ENCODE measurements at places on chromosomes 7 and 10.

DNA sequence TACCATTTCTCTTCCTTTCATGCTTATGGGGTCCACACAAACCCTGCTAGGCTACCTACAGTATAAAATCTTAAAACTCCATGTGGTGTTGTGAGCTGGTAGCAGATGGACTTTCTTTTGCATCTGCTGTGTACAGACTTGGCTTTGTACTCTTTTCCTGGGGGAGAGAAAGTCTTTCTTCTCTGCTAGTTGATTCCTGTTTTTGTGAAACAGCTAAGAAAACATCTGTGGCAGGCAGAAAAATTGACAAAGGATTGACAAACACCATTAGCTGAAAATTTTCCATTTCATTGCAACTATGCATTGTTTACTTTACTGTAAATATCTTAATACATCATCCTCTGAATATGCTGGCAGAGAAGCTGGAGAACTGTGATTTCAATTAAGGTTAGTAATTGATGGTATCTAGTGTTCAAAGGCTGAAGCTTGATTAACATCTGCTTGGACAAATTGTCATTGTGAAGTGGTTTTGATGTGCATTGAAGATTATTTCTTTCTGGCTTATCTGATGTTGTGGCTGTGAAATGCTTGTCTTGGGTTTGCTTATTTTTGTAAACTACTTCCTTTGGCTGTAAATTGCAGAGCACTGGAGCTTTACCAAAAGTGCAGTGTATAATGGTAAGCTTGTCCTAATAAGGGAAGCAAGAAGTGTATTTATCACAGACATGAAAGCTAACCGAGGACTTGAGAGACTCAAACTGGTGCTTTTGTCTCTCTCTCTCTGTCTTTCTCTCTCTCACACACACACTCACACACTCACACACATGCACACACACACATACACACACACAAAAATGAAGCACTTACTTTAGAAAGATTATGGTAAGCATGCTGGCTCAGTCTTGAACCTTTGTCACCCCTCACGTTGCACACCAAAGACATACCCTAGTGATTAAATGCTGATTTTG, at the start of gene FOXP2:
Gene FOXP2 (plus strand): TSS at position 660 of the 908 bp plus-strand sequence. CDS start 11,697 bp downstream, outside the sequence.
- DNase-seq, result peak; percentile 80

DNA sequence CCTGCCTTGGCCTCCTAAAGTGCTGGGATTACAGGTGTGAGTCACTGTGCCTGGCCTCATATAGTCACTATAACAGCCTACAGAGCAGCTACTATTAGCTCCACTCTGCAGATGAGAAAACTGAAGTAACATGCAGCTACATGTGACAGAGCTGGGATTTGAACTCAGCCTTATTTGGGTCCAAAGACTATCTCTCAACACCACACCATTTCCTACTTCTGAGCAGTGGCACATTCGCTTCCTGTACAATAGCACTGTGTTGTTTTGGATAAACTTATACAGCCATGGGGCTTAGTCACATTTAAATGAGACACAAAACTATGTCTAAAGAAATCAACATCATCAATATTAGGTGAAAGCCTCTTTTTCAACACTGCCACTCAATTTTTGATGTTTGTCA, 69.8 kb upstream of the DNAJB12 start:
- DNase-seq, result no peak

DNA sequence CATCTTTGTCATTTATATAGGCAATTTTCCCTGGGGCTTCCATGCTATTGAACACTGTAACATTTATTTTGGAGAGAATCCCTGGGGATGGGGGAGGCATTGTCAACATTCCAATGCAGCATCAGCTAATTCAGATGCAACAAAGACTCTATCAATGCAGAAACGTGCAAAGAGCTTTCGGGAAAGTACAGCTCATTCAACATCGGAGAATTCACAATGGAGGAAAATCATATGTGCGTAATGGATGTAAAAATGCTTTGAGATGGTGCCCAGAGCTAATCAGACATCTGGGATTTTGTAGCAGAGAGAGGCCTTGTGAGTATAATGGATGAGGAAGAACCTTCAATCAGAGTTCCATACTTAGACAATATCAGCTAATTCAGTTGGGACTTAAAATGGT, 28.3 kb upstream of the FIS1 start:
- no peak for DNase-seq

DNA sequence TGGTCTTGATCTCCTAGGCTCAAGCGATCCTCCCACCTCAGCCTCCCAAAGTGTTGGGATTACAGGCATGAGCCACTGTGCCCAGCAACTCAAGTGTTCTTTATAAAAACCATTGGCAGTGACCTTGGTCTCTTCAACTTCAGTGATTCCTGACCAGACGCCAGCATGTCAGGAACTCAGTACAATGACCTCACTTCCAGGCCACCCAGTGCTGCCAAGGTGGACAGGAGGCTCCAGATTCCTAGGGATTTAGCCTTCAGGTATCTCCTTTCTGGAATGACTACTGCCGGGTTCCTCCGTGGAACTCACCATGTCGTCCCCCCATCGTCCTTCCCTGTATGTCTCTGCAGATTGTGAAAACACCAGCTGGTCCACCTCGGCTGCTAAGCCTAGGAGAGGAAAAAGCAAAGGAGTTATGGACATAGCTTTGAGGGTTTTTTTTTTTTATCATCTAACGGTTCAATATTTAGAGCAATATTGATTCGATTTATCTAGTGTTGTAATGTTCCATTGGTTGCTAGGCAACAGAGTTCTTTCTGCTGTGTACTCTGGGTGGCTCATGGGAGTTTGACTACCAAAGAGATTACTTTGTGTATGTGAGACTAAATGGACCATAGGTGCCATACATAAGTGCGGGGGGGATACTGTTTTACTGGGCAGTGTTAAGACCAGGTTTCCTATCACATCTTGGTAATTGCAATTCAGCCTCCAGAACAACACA, 425.8 kb upstream of the AUTS2 start:
- DNase-seq, result no peak

GRCh38 chr7:4013793-4014192, 668.3 kb upstream of the FOXK1 start:
- DNase-seq, result no peak

GRCh38 chr7:46256870-46257661, 336.0 kb upstream of the IGFBP3 start:
- DNase-seq, result no peak

- no peak for DNase-seq
Observed at GRCh38 chr10:4708123-4708759, 117.8 kb upstream of the AKR1E2 start.

GRCh38 chr10:132336064-132336746, 4.2 kb downstream of the LRRC27 start:
- DNase-seq, result no peak

- no peak for DNase-seq
Observed at GRCh38 chr7:19099924-19100323, 17.5 kb downstream of the TWIST1 start.

GRCh38 chr10:125633517-125633999, 49.4 kb downstream of the TEX36 start:
- peak; percentile 24 for DNase-seq

DNA sequence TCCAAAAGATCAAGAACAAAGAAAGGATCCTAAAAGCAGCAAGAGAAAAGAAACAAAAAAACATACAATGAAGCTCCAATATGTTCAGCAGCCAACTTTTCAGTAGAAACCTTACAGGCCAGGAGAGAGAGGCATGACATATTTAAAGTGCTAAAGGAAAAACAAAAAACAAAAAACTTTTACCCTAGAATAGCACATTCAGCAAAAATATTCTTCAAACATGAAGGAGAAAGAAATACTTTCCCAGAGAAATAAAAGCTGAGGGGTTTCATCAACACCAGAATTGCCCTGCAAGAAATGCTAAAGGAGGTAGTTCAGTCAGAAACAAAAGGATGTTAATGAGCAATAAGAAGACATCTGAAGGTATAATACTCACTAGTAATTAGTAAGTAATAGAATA, 753.5 kb upstream of the POT1 start:
- DNase-seq, result no peak

- no peak for DNase-seq
Observed at GRCh38 chr7:69698109-69698825, 100.0 kb downstream of the AUTS2 start.

- no peak for DNase-seq
Observed at GRCh38 chr7:123673137-123673732, 17.6 kb downstream of the LMOD2 start.

GRCh38 chr7:5457245-5457735, 33.7 kb upstream of the TNRC18 start:
- DNase-seq, result no peak

DNA sequence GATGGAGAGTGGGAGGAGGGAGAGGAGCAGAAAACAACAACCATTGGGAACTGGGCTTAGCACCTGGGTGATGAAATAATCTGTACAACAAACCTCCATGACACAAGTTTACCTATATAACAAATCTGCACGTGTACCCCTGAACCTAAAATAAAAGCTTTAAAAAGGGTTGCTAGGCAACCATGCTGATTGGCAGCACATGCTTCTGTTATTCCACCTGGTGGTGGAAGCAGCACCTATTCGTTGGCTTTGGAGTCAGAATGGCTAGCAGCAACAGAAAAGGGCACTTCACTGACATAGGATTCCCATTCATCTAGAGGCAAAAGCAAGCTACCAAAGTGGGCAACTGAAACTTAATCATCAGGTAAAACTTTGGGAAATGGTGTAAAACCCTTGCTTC, 57.1 kb downstream of the RELN start:
- DNase-seq, result no peak

DNA sequence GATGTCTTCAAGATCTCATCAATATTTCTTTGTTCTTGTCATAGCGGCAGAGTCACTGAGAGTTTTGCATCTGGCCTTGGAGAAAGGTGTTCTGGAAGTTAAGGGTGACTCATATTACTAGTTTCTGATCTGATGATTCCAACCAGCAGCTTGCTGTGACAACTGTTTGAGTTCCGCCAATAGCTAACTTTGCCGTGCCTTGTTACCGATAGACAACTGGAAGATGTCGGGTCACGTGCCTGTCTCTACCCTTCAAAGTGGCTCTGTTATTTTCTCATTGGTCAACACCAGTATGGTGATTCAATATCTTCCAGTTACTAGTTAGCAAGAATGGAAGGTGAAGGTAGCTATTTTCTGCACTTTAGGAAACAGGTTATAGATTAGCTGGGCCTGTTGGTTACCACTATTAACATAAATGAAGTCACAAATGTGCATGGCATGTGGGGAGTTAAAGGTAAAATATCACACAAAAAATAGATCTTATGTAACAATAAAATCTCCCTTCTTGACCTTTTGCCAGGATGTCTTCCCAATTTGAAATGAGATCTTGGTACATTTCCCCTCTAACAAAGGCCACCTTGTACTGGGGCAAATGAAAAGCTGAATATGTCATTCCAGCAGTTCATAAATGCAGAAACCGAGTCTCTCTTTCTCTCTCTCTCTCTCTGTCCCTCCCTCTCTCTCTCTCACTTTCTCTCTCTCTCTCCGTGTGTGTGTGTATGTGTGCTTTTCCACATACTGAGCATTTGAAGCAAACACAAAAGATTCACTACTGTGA, 2.6 kb upstream of the MGAM2 start:
- DNase-seq, result no peak

DNA sequence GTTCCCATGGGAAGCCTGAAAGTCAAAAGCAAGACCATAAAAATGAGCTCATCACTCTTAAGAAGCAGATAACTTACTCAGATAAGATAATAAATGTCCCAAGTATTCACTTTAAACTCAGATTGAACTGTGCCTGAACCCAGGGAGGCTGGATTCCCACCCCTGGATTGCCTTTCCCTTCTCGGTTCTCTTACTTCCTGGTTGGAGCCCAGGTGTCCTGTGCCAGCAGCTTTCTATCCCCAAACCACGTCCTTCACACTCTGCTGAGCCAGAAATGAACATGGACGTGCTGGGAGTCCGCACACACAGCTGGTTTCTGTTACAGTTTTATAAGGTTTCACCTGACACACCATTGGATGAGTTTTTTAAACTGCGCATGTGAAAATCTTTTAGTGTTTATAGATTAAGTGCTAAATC, 636.2 kb upstream of the IGFBP3 start:
- no peak for DNase-seq
